Activated naive CD8-positive, alpha-beta T cell treated with anti-CD3 and anti-CD28 coated beads for 36 hours (primary cell): ENCODE measurements at places on chromosomes 13 and 19.

GRCh38 chr13:49113526-49114286, 106.4 kb upstream of the MLNR start:
- DNase-seq: no peak

DNA sequence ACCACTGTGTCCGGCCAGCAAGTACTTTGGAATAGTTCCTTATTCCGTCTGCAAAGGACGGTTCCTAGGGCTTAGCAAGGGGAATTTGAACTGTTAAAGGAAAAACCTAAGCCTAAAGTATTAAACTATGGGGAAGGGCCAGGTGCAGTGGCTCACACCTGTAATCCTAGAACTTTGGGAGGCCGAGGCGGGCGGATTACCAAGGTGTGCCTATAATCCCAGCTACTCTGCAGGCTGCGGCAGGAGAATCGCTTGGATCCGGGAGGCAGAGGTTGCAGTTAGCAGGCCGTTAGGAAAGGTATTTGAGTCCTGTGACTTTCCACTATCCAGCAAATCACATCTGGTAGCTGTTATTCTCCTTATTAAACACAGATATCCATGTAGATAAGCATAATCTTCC, 9.4 kb upstream of the RAB20 start:
- DNase-seq: no peak

GRCh38 chr19:53903055-53903680, 5.9 kb upstream of the CACNG7 start:
- DNase-seq: no peak

GRCh38 chr13:23751195-23751594, 138.0 kb downstream of the MIPEP start:
- DNase-seq: no peak
